ENCODE measurements at places on chromosomes 3 and 15.

DNA sequence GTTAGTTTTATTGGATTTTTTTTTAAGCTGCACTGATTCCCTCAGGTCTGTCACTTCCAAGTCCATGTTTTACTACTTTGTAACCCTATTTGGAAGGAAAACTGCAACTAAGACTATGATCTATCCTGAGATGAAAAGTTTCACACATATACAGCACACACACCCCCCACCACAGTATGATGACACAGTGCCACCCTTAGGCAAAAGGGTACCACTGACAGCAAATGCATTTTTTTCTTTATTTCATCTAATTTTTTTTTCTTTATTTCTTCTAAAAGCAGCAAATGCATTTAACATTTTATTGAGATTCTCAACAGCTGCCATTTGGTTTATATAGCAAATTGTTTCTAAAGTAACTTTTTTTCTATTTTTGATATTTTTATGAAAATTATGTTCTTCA is 21.2 kb downstream of the NGRN start:
- no peak for DNase-seq

DNA sequence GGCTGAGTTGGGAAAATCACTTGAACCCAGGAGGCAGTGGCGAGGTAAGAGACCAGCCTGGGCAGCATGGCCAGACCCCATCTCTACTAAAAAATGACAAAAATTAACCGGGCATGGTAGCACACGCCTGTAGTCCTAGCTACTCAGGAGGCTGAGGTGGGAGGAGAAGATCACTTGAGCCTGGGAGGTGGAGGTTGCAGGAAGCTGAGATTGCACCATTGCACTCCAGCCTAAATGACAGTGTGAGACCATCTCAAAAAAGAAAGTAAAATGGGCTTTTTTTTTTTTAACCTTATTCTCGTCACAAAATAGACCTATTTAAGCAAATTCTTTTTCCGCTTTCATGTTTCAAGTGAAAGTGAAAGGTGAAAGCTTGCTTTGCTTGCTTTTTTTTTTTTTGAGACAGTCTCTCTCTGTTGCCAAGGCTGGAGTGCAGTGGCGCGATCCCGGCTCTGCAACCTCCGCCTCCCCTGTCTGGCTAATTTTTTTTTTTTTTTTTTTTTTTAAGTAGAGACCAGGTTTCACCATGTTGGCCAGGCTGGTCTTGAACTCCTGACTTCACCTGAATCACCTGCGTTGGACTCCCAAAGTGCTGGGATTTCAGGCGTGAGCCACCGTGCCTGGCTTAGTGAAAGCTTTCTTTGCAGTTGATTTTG is 3.6 kb downstream of the PDIA3 start:
- DNase-seq: no peak

- DNase-seq: no peak
Measured at GRCh38 chr3:98784666-98785600, 21.8 kb downstream of the ST3GAL6 start.

DNA sequence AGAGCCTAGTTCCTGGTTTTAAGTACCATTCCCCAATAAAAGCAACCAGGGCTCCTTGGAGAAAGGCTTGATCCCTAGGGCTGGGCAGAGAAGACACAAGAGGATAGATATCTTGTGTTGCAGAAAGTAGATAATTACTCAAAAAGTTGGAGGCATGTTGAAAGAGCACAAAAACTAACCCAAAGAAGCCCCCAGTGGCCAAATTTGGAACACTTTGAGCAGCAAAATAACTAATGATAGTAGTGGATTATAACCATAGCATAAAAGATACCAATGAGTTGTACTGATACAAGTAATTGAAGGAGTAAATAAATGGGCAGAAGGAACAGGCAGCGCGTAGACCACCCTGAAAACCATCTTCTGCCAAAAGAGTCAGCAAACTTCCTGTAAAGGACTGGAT is 12.0 kb downstream of the EXOSC7 start:
- no peak for DNase-seq

- DNase-seq: peak; percentile 40
Measured at GRCh38 chr3:64267721-64268604, 42.7 kb upstream of the PRICKLE2 start.

- DNase-seq: no peak
Measured at GRCh38 chr3:180383332-180384020, 218.5 kb upstream of the TTC14 start.

- DNase-seq: no peak
Measured at GRCh38 chr3:49740427-49740826, 16.7 kb upstream of the GMPPB start.

- peak; percentile 5 for DNase-seq
Measured at GRCh38 chr15:81174125-81174791, 22.4 kb upstream of the IL16 start.

GRCh38 chr15:75663931-75664421 is 16.3 kb downstream of the SNX33 start:
- DNase-seq: no peak

GRCh38 chr3:140177943-140178342 is 243.0 kb downstream of the CLSTN2 start:
- DNase-seq: no peak

GRCh38 chr15:69311319-69311721 is 12.6 kb downstream of the PAQR5 start:
- no peak for DNase-seq

GRCh38 chr3:45647148-45647619 is 42.0 kb upstream of the SACM1L start:
- DNase-seq: no peak

DNA sequence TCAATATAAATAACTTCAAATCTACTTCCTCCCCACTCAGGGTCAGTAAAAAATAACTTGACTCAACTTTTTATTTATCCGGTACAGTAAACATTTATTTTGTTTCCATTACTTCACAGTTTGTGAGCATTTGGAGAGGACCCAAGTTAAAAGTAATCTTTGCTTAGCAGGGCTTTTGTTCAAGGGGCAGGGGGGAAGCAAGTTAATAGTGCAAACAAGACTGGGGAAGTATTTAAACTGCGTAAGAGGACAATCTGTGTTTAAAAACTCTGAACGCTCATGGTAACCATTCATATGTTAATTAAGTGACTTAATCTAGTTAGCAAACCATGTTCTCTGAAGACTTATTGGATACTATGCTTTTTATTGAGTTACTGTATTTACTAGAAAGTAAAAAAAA is 346.2 kb downstream of the SLC9A9 start:
- no peak for DNase-seq

GRCh38 chr3:39185326-39185958 is 7.0 kb downstream of the XIRP1 start:
- no peak for DNase-seq

DNA sequence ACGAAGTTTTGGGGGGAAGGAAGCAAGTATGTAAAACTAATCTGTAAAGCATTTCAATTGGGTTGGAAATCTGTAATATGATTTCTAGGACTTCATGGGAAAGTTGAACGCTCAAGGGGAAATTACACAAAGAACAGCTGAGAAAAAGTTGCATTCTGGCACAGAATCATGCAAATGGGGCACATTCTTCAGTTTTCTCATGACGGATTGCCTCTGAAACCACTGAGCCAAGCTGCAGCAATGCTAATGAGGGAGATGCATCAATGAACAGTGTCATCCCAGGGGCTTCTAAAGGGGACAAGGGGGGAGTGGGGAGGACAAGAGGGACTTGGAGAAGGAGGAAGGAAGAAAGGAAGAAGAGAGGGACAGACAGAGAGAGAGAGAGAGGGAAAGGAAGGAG is 291.4 kb upstream of the ATP11B start:
- DNase-seq: no peak

- no peak for DNase-seq
Measured at GRCh38 chr3:192636517-192637444, 90.6 kb downstream of the FGF12 start.

DNA sequence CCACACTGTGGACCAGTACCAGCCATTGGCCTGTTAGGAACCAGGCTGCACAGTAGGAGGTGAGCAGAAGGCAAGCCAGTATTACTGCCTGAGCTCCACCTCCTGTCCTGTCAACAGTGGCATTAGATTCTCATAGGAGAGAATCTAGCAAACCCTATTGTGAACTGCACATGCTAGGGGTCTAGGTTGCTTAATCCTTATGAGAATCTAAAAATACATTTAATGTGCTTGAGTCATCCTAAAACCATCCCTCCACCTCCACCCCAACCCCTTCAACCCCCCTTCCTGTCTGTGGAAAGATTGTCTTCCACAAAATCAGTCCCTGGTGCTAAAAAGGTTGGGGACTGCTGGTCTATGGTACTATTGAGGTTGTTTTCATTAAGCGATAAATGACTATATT is 49.3 kb upstream of the KCNAB1 start:
- no peak for DNase-seq

GRCh38 chr3:141388395-141388794 is 20.1 kb downstream of the ZBTB38 start:
- no peak for DNase-seq

DNA sequence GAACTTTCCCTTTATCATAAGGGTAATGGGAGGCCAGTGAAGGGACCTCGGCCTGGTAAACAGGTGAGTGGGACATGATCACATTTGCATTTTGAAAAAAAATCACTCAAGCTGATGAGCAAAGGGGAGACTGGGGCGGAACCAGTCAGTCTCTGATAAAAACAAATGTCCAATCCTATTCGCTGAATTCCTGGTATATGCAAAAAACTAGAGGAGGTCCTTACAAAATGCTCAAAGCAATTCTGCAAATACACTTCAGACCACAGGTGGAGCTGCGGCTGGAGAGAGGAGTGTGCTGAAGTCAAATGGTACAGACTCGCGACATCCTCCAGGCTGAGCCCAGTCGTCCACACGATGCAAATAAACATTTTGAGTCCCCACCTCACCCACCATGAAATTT is 166.7 kb downstream of the FOXP1 start:
- peak; percentile 35 for DNase-seq

- no peak for DNase-seq
Measured at GRCh38 chr3:28232659-28233058, 8.8 kb upstream of the CMC1 start.

GRCh38 chr3:127739347-127740135 is 66.8 kb downstream of the ABTB1 start:
- no peak for DNase-seq

GRCh38 chr3:111538681-111539083 is 3.3 kb upstream of the CD96 start:
- no peak for DNase-seq

- DNase-seq: no peak
Measured at GRCh38 chr15:76398317-76399104, 61.9 kb downstream of the ISL2 start.

GRCh38 chr15:34318277-34319079 is 19.1 kb downstream of the SLC12A6 start:
- DNase-seq: peak; percentile 30

DNA sequence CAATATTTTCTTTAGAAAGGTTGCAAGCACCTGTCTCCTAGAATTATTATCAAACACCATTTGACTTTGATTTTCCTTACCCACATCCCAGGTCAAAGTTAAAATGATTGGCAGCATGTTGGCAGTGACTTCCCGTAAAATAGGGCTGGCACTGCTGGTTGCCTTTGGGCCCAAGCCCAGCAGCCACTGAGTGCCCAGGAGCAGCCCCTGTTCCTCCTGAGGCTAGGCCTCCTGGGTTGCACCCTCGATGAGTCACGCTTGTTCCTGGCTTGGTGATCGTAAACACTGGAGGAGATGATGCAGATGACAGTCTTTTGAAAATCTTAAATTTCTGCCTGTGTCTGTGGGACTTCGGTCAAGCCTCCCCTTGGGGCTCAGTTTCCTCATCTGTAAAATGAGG is 290.0 kb downstream of the TLE3 start:
- no peak for DNase-seq

DNA sequence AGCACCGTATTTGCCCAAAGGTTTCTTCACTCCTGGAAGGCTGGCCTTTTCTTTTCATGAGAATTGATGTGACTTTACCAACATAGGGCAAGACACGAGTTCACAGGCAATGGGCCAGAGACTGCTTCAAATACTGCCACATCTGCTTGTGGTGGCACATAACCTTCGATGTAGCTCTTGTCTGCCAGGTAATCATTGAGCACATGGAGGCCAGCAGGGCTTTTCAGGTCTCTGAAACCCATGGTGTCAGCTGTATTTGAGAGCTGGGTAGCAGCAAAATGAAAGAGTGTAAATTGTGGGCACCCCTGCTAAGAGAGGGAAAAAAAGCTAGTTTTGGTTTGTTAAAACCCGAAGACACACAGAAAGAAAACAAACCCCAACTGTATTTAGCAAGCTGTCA is 200.7 kb downstream of the NAALADL2 start:
- DNase-seq: no peak

DNA sequence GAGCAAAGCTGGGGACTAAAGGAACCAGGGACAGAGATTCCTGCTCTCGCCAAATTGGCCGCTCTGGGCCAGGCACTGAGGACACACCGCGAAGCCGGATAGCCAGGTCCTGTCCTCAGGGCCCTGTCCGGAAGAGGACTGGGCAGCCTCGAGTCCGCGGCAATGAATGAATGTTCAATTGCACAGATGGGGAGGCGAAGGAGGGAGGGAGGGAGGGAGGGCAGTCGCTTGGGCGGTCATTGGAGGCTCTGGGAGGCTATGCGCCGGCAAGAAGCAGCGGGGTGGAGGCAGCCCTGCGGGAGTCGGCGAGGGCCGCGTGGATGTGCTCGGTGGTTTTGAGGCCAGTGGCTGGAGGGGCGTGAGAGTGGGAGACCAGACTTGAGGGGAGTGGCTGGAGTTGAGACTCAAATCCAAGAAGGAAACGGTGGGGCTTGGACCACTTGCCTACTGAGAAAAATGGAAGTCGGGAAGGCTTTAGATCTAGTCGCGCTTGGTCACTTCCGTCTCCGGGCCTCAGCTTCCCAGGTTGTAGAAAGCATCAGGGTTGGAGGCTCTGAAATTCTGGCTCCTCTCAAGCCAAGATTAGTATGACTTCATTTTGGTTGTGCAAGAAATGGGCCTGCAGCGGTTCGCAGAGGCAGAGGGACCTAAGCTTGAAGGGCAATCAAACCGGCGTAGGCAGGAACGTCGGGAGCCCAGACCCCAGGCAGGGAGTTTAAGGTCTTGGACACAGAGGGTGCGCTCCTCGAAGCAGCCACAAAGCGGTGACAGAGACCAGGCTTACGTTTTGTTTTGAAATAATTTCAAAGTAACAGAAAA is 21.1 kb upstream of the PLXND1 start:
- DNase-seq: peak; percentile 82

DNA sequence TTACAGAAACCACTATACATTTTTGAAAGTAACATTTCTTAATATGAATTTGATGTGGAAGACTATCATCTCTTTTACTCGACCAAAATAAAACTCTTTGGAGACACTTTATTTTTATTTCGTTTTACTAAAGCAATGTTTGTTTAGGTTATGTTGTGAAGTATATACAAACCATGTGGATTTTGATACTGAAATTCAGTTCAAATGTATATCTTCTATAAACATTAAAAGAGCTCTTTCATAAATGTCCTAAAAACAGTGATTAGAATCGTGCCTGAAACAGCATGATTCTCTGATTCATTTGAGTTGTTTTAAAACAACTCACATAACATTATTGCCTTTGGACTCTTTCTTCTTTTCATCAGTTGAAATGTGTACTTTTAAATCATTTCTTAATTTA is 373.7 kb upstream of the GOLIM4 start:
- no peak for DNase-seq

DNA sequence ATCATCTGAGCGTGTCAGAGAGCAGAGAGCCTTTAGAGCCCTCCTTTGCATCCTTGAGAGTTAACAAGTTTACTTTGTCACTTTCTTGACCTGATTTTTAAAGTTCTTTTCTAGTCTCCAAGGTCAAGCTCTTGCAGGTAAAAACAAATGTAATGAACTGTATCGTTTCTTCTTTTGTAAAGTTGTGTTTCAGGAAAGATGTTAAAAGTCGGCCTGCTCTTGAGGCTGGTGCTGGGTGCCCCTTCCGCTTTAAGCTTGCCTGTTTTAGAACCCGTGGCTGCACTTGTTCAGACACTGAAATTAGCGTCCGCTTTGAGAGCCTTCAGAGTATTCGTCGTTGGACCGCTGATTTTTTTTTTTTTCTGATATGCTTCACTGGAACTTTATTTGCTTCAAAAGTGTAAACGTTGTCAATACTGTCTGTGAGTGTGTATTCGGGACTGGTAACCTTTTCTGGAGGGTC is 52.6 kb upstream of the ULK4 start:
- no peak for DNase-seq
